Right atrium auricular region (tissue), 2 donors: ENCODE measurements at places on chromosomes 4 and X. TPM values are rescaled to one million over a fixed set of nuclear protein-coding genes. Genes with fewer than 3 reads are reported as not detected.
A peak's percentile ranks its signal among the peaks of the same experiment; 100 is the strongest.

The TSPAN6 gene
- 7.5 TPM for total RNA-seq

The SHROOM3 gene
- 30.9 TPM for total RNA-seq

The XK gene
- total RNA-seq: 10.1 TPM

- H3K4me3 ChIP-seq: no peak overlapping the region
- no peaks in the 10 kb centered on the region for H3K4me1 ChIP-seq
- no peaks in the 10 kb centered on the region for H3K36me3 ChIP-seq
- no peaks in the 10 kb centered on the region for H3K27me3 ChIP-seq
Observed at GRCh38 chr4:112884406-112884805, 165.0 kb upstream of the ANK2 start.

The MAP7D2 gene
- 0.56 TPM for total RNA-seq

The PCDH11X gene
- 0.15 TPM for total RNA-seq

The PABPC4L gene
- 1.3 TPM for total RNA-seq

DNA sequence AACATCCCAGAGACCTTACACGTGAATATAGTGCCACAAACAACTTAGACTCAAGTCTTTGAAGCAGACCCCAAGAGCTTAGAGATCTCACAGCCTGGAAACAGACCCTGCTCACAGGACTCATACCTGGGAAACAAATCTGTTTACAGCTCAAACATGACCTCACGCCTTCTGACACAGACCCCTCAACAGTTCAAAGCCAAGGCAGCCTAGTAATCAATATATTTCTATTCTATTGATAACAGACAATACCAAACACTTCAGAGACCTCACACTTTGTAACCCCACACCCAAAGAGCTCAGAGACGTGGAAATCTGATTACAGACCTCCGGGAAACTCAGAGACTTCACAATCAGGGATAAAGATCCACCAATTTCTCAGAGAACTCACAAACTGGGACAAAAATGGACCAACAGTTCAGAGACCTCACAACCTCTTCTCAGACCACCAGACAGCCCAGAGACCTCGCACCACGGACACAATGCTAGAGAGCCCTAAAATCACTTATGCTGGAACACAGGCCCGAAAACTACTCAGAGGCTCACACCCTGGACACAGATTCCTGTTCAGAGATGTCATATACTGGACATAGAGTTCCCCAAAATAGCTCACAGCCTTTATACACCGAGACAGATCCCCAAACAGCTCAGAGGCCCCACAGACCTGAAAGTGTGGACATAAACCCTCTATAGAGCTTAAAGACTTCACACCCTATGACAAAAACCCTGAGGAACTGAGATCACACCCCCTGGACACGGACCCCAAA lies 14.8 kb downstream of the SUV39H1 start:
- no peaks in the 10 kb centered on the region for H3K27me3 ChIP-seq
- no peaks in the 10 kb centered on the region for H3K36me3 ChIP-seq
- no peak for DNase-seq
- H3K4me1 ChIP-seq: peaks cover 6% of the 10 kb centered on the region
- peak overlapping the region; percentile 5 for H3K4me3 ChIP-seq
- peak overlapping the region; percentile 83 for H3K27ac ChIP-seq

DNA sequence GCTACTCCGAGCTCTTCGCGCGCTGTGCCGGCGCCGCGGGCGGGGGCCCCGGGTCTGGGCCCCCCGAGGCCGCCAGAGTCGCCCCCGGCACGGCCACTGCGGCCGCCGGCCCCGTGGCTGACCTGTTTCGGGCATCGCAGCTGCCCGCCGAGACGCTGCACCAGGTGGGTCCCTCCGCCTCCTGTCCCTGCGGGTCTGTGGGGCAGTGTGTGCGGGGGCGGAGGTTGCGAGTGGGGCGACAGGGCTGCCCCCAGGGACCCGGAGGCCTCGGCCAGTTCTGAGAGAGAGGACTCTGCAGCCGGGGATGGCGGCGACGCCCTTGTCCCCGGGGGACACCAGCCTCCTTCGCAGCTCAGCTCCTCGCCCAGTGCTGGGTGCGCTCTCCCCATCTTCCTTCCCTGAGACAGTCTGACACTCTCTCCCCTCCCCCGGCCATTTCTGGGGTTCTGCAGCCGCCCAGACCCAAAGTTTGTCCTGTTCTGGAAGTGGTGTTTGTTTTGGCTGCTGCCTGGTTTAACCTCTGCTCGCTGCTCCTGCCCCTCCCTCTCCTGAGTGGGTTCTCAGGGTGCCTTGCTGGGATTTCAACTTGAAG lies 609 bp downstream of the REPS2 start:
- DNase-seq: no peak
- H3K4me3 ChIP-seq: peak overlapping the region; percentile 62
- peak overlapping the region; percentile 55 for H3K27ac ChIP-seq
- no peaks in the 10 kb centered on the region for H3K36me3 ChIP-seq
- H3K4me1 ChIP-seq: no peaks in the 10 kb centered on the region

The KCNE5 gene
- not detected for total RNA-seq

- H3K27me3 ChIP-seq: no peaks in the 10 kb centered on the region
- peak overlapping the region; percentile 63 for H3K27ac ChIP-seq
Observed at GRCh38 chr4:94516067-94516466, 64.3 kb downstream of the PDLIM5 start.

- no peak overlapping the region for H3K4me3 ChIP-seq
- no peaks in the 10 kb centered on the region for H3K4me1 ChIP-seq
- no peaks in the 10 kb centered on the region for H3K36me3 ChIP-seq
- DNase-seq: no peak
- no peaks in the 10 kb centered on the region for H3K27me3 ChIP-seq
Observed at GRCh38 chrX:47390780-47391179, 20.4 kb downstream of the ZNF157 start.
